Neural crest cell (in vitro differentiated cells): ENCODE measurements at places on chromosomes 6 and 20. TPM values are rescaled to one million over a fixed set of nuclear protein-coding genes. Genes with fewer than 3 reads are reported as not detected.

GRCh38 chr6:164108869-164109769, 694.6 kb downstream of the QKI start:
- peaks cover 3% of the 10 kb centered on the region for H3K36me3 ChIP-seq
- peak overlapping the region; percentile 79 for H3K27ac ChIP-seq
- H3K27me3 ChIP-seq, result no peaks in the 10 kb centered on the region
- peaks cover 34% of the 10 kb centered on the region for H3K4me1 ChIP-seq

GRCh38 chr20:11727708-11728107, 190.0 kb upstream of the BTBD3 start:
- H3K4me1 ChIP-seq, result no peaks in the 10 kb centered on the region
- DNase-seq, result no peak
- H3K27me3 ChIP-seq, result no peaks in the 10 kb centered on the region
- H3K36me3 ChIP-seq, result peaks cover 7% of the 10 kb centered on the region
- H3K4me3 ChIP-seq, result no peak overlapping the region
- peak overlapping the region; percentile 57 for H3K27ac ChIP-seq

DNA sequence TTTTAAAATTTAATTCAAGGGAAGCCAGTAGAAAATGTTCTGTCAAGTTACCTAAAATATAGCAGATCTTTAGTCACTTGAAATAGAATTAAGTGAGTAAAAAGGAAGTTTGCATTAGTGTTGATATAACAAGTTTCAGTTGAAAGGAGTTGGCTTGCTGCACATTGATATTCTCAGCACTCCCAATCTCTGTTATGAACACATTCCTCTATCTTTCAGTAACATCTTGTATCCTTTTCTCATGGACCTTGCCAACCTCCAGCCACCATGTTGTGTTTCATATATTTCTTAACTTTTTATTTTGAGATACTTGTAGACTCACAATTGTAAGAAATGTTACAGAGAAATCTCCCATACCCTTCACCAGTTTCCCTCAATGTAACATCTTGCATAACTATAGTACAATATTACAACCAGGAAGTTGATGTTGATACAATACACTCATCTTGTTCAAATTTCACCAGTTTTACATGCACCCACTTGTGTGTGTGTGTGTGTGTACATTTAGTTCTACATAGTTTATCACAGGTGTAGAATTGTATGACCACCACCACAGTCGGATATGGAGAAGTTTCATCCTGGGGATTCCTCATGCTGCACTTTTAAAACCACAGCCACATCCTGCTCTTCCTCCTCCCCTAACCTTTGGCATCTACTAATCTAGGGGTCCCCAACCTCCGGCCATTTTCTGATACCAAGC, 20.2 kb upstream of the PAQR8 start:
- H3K4me3 ChIP-seq, result no peak overlapping the region
- H3K27me3 ChIP-seq, result no peaks in the 10 kb centered on the region
- H3K4me1 ChIP-seq, result peaks cover 21% of the 10 kb centered on the region
- H3K27ac ChIP-seq, result no peak overlapping the region

- no peak overlapping the region for H3K27ac ChIP-seq
- peaks cover 18% of the 10 kb centered on the region for H3K4me1 ChIP-seq
Measured at GRCh38 chr6:47135772-47136171, 93.6 kb upstream of the ADGRF1 start.

GRCh38 chr6:7145885-7146828, 38.4 kb downstream of the RREB1 start:
- no peak for DNase-seq
- peaks cover 71% of the 10 kb centered on the region for H3K4me1 ChIP-seq
- no peaks in the 10 kb centered on the region for H3K36me3 ChIP-seq
- peak overlapping the region; percentile 70 for H3K4me3 ChIP-seq

DNA sequence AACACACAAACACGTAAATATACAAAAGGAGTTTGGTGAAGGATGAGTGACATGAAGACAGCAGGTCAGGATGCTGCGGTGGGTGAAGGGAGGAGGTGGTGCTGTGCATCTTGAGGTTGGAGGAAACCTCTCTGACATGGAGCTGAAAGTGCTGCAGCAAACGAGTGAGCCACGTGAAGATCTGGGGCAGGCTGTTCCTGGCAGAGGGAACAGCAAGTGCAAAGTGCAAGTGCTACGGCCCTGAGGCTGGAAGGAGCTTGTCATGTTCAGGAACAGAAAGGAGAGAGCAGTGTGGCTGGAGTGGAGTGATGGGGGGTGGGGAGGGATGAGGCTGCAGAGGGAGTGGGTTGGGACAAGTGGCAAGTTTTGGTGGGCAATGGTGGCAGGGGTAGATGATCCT, 24.8 kb upstream of the ANGPT4 start:
- H3K4me1 ChIP-seq, result no peaks in the 10 kb centered on the region
- peaks cover 39% of the 10 kb centered on the region for H3K27me3 ChIP-seq
- H3K4me3 ChIP-seq, result no peak overlapping the region
- no peak for DNase-seq
- H3K27ac ChIP-seq, result no peak overlapping the region

- no peaks in the 10 kb centered on the region for H3K27me3 ChIP-seq
- H3K36me3 ChIP-seq, result no peaks in the 10 kb centered on the region
- H3K27ac ChIP-seq, result no peak overlapping the region
Measured at GRCh38 chr6:153096031-153096430, 35.1 kb downstream of the RGS17 start.

DNA sequence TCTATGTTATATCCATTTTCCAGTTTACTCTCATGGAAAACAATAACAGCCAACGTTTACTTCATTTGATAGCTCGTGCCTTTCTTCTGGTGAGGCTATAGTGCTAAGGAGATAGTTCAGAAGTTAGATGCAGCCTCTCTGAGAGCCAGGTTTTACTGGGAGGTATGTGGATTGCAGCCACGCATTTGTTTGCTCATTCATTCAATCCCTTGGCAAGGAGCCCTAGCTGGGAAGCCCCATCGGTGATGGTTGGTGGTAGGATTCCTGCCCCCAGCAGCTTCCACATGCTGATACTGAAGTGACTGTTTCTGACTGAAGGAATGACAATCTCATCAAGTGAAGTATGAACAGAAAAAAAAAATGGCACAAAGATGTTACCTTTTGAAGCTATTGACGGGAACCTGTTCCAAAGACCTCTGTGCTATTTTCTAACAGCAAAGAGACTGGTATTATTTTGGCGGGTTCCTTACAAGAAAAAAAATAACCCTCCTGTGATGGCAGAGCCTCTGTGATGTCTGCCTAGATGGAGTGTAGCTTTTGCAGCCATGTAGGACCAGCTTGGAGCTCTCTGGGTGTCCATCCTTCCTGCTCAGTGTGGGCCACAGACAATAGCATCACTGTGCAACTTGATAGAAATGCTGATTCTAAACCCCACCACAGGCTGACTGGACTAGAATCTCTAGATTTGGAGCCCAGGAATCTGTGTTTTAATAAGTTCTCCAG, 30.6 kb downstream of the SNAP25 start:
- no peaks in the 10 kb centered on the region for H3K27me3 ChIP-seq
- H3K4me3 ChIP-seq, result no peak overlapping the region
- H3K4me1 ChIP-seq, result no peaks in the 10 kb centered on the region
- DNase-seq, result no peak
- H3K27ac ChIP-seq, result no peak overlapping the region

DNA sequence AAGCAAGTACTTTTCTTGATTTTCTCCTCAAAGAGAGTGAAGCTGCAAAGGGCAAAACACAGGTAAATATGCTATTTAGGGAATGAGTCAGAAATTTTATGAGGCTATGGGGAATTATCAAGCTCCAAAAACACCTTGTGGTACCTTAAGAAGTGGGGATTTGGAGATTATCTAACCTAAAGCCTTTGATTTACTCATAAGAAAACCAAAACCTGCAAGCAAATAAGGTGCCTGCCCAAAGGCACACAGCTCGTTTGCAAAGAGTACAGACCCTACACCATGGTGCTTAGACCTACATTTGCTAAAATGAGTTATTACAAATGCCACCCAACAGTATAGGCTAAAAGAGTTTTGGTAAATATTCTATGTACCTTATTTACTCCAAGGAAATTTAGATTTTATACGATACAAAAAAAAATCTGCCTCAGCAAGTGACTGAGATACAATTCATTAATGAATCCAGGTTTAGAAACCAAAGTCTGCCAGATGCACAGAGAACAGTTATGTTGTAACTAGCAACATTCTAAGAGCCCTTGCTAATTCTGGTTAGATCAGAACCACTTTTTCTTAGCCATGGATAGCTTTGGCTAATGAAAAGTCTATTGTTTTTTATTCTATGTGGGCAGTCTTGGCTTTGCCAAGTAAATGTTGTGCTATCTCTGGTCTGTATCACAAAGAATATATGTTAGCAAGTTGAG, 101.5 kb downstream of the KHDC1L start:
- peaks cover 44% of the 10 kb centered on the region for H3K27me3 ChIP-seq
- H3K36me3 ChIP-seq, result no peaks in the 10 kb centered on the region
- H3K4me3 ChIP-seq, result no peak overlapping the region
- DNase-seq, result no peak
- H3K4me1 ChIP-seq, result no peaks in the 10 kb centered on the region
- no peak overlapping the region for H3K27ac ChIP-seq

DNA sequence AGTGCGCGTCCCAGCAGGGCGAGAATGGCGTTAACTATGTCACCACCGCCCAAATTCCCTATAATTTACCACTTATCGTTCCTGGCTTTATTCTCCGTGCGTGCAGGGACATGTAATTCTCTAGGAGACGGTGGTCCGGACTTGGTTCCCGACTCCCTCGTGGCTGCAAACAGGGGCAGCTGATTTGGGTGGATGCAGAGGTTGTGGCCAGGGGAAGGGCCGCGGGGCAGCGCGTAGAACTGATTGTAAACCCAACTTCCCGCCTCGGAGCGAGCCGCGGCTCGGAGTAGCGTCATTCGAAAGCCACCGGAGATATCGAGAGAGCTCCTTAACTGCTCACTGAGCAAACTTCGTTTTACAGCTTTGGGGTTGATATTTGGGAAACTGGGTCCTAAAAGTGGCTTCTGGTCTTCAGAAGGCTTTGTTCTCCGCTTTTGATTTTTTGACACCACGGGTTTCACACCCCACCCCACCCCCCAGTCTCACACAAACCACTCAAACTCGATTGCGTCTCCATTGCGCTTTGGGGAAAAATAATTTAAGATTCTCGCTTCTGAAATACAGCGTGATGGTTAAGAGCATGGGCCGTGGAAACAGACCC, 17.5 kb upstream of the ZSCAN9 start:
- peak; percentile 30 for DNase-seq
- peaks cover 18% of the 10 kb centered on the region for H3K4me1 ChIP-seq
- H3K27me3 ChIP-seq, result peaks cover 96% of the 10 kb centered on the region
- H3K36me3 ChIP-seq, result peaks cover 5% of the 10 kb centered on the region
- H3K4me3 ChIP-seq, result peak overlapping the region; percentile 83

GRCh38 chr6:14838133-14838583, 407.7 kb upstream of the JARID2 start:
- DNase-seq, result no peak
- H3K4me1 ChIP-seq, result peaks cover 26% of the 10 kb centered on the region
- H3K27ac ChIP-seq, result no peak overlapping the region
- H3K4me3 ChIP-seq, result no peak overlapping the region
- H3K27me3 ChIP-seq, result no peaks in the 10 kb centered on the region

GRCh38 chr20:48453477-48454093, 374.2 kb downstream of the PREX1 start:
- H3K4me3 ChIP-seq, result no peak overlapping the region
- H3K27me3 ChIP-seq, result peaks cover 47% of the 10 kb centered on the region
- no peaks in the 10 kb centered on the region for H3K36me3 ChIP-seq
- H3K27ac ChIP-seq, result no peak overlapping the region
- peaks cover 39% of the 10 kb centered on the region for H3K4me1 ChIP-seq

DNA sequence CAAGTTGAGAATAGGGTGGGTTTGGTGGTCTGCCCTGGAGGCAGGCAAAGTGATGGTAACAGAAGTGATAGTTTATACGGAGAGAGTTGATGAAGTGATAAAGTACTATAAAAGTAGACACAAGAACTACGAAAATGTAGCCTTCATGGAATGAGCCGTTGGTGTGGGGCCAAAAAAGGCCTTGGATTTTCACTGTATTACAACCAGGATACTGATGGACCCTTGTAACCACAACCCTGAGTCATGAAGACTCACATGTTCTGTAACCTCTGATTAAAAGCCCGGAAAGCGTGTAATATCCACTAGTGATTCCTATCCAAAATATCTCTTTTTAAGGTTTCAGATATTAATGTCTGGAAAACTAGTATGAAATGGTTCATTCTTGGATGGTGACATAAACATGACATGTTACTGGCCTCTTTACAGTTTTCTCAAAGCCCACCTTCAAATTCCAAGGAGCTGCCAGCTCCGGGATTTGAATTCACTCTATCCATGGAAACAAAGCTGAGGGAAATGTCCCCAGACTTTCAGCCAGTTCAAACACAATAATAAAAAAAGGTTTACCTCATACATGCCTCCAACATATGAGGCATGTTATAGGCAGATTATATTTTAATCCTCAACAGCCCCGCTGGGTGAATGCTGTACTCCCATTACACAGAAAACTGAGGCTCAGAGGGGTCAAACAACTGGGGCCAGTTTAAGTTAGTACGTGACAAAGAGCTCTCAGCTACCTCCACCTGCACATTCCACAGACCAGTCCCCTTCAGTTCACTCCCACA, 55.4 kb downstream of the MRPL14 start:
- no peak for DNase-seq
- H3K4me1 ChIP-seq, result peaks cover 16% of the 10 kb centered on the region
- peak overlapping the region; percentile 65 for H3K4me3 ChIP-seq
- H3K36me3 ChIP-seq, result no peaks in the 10 kb centered on the region
- H3K27ac ChIP-seq, result no peak overlapping the region

- H3K4me1 ChIP-seq, result no peaks in the 10 kb centered on the region
- no peak overlapping the region for H3K4me3 ChIP-seq
- no peak overlapping the region for H3K27ac ChIP-seq
- no peaks in the 10 kb centered on the region for H3K27me3 ChIP-seq
Measured at GRCh38 chr6:93701526-93701925, 282.2 kb upstream of the EPHA7 start.

DNA sequence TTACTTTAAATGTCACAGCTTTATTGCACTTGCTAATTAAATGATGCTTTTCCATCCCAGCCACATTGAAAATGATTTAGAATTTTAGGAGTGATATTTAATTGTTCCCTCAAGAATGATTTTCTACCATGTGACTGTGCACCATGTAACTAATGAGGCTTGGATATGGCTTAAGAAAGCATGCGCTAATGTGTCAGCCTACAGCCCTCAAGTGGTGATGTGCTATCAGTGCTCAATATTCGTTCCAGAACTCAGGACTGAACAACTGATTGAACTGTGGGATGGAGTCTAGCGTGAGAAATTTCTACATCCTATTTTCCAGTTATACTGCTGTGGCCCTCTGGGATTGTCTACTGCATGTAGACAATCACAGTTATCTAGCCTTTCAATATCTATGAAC, 71.5 kb downstream of the PKIB start:
- H3K27ac ChIP-seq, result no peak overlapping the region
- DNase-seq, result no peak
- no peaks in the 10 kb centered on the region for H3K27me3 ChIP-seq
- peaks cover 3% of the 10 kb centered on the region for H3K4me1 ChIP-seq

Gene AKAP7
- 7.3 and 7.8 TPM in 2 replicates for total RNA-seq

Gene PHIP
- 50.0 and 52.3 TPM in 2 replicates for total RNA-seq

Gene CDKN1A
- total RNA-seq, result 11.6 and 12.5 TPM in 2 replicates

Gene NMBR
- 0.35 TPM in 1 of 2 replicates, not detected in the other for total RNA-seq

Gene SLC4A11
- 0.55 and 0.89 TPM in 2 replicates for total RNA-seq

Gene GLP1R
- 0.65 and 0.89 TPM in 2 replicates for total RNA-seq

Gene OXT
- not detected in 2 replicates for total RNA-seq

Gene FNDC11
- total RNA-seq, result 1.5 and 1.9 TPM in 2 replicates
